ENCODE measurements at places on chromosomes 7 and 10.

DNA sequence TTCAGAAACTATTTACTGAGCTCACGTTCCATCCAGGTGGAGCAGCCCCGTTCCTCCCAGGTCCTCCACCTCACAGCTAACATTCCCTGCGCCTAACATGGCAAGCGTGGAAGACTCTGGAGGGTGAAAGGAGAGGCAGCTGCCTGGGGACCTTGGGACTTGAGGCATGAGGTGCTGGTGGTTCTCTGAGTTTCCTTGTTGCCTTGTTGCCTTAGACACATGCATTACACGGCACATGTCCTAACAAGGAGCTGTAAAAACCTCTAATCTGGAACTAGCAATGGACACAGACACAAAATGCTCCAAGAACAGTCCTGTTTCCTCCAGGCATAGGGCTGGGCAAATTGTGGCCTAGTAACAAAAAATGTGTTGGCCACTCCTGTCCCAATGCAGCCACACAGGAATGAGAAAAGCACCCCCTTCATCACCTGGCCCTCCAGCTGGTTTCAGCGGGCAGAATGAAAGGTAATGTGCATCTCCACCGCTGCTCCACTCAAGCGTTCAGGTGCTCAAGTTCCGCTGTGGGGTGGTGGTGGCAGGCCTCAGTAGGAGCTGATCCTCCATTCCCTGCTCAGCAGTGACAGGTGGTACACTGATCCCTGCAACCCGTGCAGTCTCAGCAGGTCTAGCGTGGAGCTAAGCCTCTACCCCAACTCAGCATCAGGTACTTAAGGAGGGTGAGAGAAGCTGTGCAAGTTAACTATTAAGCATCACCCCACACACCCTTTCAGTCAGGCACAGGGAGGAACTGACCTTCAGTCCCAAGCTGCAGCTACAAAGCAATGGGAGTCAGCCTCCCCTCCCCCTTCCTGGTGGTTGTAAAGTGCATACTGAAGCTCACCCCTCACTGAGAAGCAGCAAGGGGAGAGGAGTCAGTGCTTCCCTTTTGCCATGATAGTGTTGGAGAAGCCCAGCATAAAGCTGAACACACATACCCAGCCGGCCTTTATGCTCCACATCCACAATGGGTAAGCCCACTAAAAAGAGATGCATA is 382.8 kb downstream of the SDK1 start:
- no peak for DNase-seq

GRCh38 chr10:33376476-33376875 is 42.0 kb upstream of the NRP1 start:
- DNase-seq: no peak

- DNase-seq: peak; percentile 15
Measured at GRCh38 chr7:36692456-36692855, 31.8 kb downstream of the AOAH start.

DNA sequence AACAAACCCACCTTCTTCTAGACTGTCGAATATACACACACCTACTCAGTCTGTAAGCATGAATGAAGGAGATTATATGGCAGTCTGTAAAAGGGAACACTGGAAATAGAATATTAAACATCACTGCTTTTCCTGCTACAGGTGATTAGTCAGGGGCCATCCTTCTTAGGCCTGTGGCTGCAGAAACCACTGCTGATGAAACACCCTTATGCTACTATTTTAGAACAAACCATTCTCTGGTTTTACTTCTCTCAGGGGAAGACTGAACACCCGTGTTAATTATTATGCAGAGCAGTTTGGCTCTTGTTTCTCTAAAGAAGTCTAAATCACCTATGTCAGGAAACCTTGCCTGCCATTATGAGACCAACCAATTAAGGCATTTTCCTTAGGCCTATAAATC is 351.1 kb upstream of the KLF6 start:
- no peak for DNase-seq

DNA sequence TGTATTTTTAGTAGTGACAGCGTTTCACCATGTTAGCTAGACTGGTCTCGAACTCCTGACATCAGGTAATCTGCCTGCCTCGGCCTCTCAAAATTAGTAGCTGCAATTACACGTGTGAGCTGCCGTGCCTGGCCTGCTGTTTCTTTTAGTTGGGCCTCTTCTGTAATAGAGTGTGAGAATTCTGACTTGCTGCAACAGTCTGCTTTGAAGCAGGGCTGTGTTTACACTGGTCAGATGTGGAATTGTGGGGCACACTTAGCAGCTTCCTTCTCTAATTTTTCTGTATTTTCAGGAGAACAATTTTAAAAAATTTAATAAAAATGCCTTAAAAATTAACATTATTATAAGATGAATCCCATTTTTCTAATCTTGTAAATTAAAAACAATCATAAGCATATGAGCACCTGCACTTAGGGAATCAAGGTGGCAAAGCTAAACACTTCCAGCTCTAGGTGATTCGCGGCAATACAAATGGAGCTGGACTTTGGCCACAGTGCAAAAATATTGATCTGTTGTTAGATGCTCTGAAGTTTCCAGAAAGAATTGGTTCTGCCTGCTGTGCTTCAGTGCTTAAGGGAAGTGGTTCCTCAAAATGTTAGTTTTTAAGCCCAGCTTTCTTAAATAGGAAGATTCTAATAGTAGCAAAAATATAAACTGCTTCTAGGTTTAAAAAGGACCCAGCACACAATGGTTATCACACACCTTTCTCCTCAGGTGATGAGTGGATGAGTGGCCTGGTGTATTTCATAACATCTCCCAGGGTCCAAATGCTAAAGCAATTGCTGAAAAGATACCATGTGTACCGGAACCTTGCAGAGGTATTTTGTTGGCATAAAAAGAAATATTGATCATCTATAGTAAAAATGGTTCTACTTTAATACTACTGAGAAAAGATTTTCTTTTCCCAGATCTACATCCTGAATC is 63.5 kb upstream of the ATRNL1 start:
- DNase-seq: no peak

DNA sequence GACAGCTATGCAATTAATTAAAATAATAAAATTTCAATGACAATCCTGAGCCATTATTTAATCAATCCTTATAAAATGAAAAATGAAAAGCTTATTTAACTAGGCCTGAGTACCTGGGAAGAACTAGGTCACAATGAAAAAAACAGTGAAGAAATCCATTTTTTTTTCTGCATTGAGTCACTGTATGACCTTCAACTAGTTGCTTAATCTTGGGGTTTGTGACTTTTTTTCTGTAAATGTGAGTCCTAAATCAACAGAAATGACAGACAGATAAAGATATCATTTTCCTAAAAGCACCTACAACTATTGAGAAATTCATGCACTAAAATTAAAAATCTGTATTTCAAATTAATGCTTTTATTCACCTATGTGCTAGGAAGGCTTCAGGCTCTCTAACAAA is 96.8 kb downstream of the TMEM26 start:
- DNase-seq: no peak

- DNase-seq: no peak
Measured at GRCh38 chr7:15602236-15602635, 40.4 kb upstream of the AGMO start.

DNA sequence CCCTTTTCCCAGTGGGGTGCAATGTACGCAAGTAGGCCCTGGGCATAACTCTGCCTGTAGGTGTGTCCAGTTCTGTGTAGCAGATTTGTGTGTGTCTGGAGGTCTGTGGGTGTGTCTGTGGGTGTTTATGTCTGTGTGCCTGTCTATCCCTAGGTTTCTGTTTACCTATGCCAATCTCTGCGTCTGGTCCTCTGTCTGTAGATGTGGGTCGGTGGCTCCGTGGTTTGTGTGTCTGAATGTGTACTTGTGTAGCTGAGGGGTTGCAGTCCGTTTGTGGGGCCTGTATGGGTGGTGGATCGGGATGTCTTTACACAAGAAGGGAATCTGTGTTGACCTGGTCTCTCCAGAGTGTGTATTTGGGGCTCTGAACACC is 932 bp downstream of the NYAP1 start:
- no peak for DNase-seq

- DNase-seq: no peak
Measured at GRCh38 chr10:113099431-113100183, 149.6 kb downstream of the TCF7L2 start.

GRCh38 chr10:34195364-34196057 is 619.6 kb downstream of the PARD3 start:
- DNase-seq: no peak

GRCh38 chr10:99983280-99983988 is 26.3 kb downstream of the DNMBP start:
- no peak for DNase-seq

DNA sequence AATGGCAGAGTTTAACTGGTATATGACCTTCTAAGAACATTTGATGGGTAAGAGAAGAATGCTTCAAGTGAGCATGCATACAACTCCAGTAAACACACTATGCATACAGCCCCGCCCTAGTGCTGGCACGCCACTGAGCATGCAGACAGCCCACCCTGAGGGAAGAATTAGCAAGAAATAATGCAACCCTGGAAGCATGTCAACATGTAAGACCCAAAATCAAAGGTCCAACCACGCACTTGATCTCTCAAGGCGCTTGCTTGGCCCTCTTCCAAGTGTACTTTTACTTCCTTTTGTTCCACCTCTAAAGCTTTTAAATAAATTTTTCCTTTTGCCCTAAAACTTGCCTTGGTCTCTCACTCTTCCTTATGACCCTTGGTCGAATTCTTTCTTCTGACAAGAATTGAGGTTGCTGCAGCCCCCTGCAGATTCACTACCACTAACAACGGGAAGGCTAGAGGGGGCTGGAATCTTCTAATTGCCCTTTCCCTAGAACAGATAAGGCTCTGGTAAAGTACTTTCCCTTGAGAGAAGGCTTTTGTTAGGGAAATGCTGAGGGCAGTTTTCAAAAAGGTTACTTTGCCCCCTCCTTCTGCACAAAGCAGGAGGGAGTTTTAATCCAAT is 3.4 kb downstream of the FAM24B start:
- DNase-seq: no peak

- no peak for DNase-seq
Measured at GRCh38 chr7:30797176-30798040, 26.2 kb downstream of the MINDY4 start.

DNA sequence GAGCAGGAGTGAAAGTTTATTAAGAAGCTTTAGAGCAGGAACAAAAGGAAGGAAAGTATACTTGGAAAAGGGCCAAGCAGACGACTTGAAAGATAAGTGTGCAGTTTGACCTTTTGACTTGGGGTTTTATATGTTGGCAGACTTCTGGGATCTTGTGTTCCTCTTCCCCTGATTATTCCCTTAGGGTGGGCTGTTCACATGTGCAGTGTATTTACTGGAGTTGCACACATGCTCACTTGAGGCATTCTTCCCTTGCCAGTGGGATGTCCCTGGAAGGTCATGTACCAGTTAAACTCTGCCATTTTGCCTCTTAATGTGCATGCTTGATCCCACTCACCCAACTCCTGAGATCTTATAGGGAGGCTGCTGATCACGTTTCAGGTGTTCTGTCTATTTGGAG is 23.4 kb upstream of the ARHGAP12 start:
- DNase-seq: no peak

- no peak for DNase-seq
Measured at GRCh38 chr10:13681960-13682359, 95.2 kb downstream of the PRPF18 start.

- DNase-seq: no peak
Measured at GRCh38 chr10:28790146-28790545, 112.8 kb downstream of the BAMBI start.

- no peak for DNase-seq
Measured at GRCh38 chr10:21385536-21385935, 139.9 kb downstream of the SKIDA1 start.

DNA sequence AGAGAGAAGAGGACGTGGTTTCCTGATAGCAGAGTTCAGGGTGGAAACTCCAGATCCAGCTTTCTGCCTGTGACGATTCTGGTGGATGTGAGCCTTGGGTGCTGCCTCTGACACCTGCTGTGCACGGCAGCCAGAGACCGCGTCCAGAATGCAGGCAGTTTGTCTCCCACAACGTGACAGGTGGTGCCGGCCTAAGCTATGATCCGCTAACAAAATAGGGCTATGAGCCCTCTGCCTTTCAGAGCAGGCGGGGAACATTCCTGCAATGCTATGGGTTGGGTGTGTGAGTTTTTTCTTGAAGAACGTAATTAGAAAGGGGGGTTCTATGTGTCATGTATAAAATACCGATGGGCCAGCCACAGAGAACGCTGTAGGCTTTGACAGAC is 297.3 kb upstream of the PRKCQ start:
- no peak for DNase-seq

GRCh38 chr7:30260246-30260768 is 24.1 kb upstream of the ZNRF2 start:
- DNase-seq: no peak

- no peak for DNase-seq
Measured at GRCh38 chr10:8071006-8071405, 16.5 kb downstream of the GATA3 start.

- DNase-seq: no peak
Measured at GRCh38 chr7:131431289-131431688, 103.6 kb downstream of the MKLN1 start.

- DNase-seq: no peak
Measured at GRCh38 chr10:13068484-13068883, 31.5 kb upstream of the OPTN start.

DNA sequence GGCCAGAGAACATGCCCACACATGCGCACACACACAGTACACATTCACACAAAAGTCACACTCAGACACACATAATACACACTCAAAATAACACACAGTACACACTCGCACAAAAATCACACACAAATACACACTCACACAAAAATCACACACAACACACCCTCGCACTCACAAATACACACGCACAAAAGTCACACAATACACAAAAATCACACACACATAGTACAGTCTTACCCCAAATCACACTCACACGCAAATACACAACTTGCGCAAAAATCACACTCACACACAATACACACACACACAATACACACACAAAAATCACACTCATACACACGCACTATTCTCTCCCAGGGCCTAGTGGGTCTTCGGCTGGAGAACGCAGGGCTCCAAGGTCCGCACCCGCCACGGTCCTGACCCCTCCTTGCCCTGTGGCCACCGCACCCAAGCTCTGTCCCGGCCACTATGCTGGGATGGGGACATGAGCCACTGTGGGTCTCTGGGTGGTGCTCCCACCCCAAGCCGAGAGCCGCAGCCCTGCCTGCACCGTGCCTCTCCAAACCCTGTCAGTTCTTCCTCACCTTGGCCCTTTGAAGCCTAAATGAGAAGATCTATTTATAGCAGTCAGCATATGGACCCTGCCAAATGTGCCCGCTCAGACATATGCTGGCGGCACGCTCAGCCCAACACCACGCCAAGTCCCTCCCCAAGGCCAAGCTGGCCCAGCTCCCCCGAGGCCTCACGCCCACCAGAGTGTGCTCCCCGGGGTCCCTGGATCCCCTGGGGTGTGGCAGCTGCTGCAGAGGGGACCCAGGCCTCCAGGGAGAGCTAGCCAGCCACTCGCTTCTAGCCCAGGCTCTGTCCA is 55.9 kb downstream of the ELFN1 start:
- DNase-seq: no peak

DNA sequence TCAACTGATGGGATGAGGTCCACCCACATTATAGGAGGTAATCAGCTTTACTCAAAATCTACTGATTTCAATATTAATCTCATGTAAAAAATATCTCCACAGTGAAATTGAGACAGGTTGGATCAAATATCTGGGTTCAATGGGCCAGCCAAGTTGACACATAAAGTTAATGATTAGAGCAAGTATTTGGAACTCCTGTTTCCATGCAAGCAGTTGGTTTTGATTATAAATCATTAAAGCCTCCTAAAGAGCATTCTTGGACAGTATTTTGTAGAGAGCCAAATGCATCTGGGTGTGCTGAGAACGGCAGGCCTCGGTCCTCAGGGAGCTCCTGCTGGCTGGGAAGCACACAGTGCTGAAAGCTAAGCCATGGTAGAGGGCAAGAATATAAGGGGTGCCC is 126.9 kb upstream of the BTBD16 start:
- DNase-seq: no peak

Data from CD4-positive, alpha-beta T cell treated with Interleukin-12 subunit alpha and Interleukin-12 subunit beta, for 1 hour (primary cell).